Epithelial cell of esophagus (primary cell): ENCODE measurements at places on chromosomes 2 and 18.

DNA sequence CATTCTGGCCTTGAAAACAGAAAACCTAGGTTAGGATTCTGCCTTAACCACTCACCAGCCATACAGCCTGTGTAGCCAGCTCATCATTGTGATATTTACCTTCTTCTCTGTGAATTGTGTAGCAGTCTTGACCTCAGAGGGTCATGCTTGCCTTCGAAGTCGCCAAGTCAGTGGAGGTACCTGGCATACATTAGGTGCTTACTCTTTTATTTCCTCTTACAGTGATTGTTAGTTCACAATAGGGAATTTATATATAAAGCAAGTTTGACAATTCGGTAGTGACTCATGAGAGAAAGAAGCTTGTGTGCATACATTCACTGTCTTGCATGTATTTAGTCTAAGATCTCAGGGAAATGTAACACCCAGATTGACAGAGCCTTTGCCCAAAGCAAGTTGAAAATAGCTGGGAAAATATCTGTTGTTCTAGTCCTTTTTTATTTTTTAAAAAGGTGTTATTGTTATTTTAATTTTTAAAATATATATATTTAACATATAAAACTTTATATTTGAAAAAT is 290.6 kb downstream of the PTGR3 start:
- DNase-seq = peak; percentile 42

DNA sequence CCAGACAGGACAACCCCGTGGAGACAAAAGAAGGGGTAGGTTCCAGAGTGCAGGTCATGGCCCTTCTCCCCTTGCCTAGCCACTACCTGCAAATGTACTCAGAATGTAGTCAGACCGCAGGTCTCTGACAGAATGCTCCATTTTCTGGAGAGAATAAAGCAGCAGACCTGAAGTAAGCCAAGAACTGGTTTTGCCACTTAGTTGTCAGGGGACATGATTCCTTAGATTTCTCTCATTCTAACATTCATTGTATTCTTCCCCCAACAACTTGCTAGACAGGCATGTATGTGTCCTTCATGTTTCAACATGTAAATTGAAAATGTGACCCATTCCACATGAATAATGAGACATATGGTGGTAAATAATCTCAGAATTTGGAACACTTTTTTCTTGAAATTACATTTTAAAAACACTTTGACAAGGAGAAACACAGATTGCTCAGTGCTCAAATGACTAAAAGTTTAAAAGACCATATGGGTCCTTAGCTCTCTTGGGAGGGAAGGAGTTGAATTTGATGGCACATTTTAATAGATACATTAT is 142.4 kb downstream of the CCBE1 start:
- peak; percentile 79 for DNase-seq

GRCh38 chr2:99834426-99834825 is 308.0 kb downstream of the AFF3 start:
- no peak for DNase-seq

- DNase-seq = peak; percentile 13
Measured at GRCh38 chr2:37833423-37833822, 91.7 kb upstream of the RMDN2 start.

- no peak for DNase-seq
Measured at GRCh38 chr2:63851691-63852311, 10.1 kb downstream of the UGP2 start.

GRCh38 chr18:23354625-23355024 is 98.5 kb upstream of the RIOK3 start:
- DNase-seq = peak; percentile 71

- DNase-seq = no peak
Measured at GRCh38 chr2:239806276-239806675, 218.9 kb downstream of the NDUFA10 start.

DNA sequence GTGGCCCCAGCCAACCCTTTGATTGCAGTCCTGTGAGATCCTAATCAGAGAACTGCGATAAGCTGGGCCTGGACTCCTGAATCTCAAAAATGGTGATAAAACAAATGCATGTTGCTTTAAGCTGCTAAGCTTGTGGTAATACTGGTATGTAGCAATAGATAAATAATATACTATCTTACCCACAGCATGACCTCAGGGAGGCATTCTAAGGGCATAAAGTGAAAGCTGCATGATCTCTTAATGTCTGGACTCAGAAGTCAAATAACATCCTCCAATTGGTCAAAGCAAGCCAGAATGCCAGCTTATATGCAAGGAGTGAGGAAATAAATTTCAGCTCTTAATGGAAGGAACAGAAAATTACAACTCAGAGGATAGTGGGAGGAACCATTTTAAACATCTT is 246.1 kb downstream of the FSIP2 start:
- no peak for DNase-seq

DNA sequence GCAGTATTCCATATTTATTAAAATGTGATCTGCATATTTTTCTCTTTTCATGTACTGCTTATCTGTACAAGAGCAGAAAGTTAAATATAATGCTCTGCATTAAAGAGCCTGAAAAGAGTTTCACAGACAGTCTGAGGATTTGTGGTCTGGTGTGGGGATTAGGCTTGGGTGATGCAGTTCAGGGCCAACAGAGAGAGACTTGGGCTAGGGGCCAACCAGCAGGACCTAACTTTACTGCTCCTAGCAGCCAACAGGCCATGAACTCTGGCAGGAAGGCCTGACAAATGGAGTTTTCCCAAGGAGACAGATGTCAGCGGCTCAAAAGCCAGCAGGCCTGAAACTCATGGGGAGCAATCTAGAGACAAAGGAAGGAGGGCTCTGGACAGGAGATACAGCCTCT is 169.6 kb downstream of the LRRTM1 start:
- no peak for DNase-seq
